ENCODE measurements at places on chromosomes 16 and 17.
A peak's percentile ranks its signal among the peaks of the same experiment; 100 is the strongest.

- no peak for DNase-seq
Observed at GRCh38 chr16:14658063-14658462, 25.3 kb downstream of the BFAR start.

GRCh38 chr16:48517493-48517892 lies 92.5 kb downstream of the N4BP1 start:
- no peak for DNase-seq

DNA sequence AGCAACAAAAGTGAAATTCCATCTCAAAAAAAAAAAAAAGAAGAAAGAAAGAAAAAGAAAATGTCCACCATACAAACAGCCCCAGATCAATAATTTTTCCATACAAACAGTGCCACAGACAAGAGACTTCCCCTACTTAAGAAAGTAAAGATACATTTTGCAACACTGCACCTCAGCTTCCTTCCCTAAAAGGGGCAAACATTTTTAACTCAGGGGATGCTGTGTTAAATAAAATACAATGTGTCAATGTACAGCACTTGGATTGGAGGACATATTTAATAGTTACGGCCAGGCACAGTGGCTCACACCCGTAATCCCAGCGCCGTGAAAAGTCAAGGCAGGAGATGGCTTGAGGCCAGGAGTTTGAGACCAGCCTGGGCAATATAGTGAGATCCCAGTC lies 22.3 kb downstream of the MYH11 start:
- DNase-seq = no peak

GRCh38 chr17:64778240-64779097 lies 116.4 kb upstream of the SMURF2 start:
- DNase-seq = no peak

DNA sequence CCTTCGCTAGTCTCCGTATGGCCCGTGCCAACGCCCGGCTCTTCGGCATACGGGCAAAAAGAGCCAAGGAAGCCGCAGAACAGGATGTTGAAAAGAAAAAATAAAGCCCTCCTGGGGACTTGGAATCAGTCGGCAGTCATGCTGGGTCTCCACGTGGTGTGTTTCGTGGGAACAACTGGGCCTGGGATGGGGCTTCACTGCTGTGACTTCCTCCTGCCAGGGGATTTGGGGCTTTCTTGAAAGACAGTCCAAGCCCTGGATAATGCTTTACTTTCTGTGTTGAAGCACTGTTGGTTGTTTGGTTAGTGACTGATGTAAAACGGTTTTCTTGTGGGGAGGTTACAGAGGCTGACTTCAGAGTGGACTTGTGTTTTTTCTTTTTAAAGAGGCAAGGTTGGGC lies 2.5 kb downstream of the RPL13 start:
- DNase-seq = no peak

DNA sequence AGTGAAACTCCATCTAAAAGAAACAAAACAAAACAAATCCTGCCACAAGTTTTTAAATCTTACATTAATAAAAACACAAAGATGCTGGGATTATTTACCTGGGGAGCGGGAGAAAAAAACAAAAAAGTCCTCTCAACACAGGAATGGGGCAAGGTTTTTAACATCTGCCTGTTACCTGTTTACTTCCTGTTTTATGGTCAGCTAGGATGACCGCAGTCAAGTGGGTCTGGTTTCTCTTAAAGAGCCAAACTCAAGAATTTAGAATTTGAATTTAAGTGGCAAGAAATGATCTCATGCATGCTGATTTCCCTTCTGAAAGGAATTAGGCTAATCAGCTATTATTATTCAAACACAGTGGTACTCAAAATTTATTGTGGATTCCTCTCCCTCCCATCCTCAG lies 39.7 kb upstream of the TBC1D3K start:
- DNase-seq = no peak

DNA sequence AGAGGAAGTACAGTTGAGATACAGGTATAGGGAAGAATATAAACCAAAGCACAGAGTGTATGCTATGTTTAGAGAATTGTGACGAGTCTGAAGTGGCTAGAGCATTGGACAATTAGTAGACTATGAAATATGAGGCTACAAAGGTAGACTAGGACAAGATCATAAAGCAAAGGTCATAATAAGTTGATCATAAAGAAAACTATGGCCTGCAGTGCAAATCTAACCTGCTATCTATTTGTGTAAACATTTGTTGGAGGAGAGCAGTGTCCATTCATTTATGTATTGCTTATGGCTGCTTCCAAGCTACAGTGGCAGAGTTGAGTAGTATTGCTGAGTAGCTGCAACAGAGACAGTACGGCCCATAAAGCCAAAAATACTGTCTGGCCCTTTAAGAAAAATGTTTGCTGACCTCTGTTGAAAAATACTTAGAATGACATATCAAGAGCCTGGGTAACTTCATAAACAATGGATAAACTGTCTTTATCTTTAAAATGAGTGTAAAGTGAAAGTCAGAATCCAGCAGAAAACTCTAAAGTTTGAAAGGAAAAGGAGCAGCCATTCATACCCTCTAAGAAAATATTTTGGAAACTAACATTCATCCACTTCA lies 14.5 kb upstream of the OR1E2 start:
- no peak for DNase-seq

DNA sequence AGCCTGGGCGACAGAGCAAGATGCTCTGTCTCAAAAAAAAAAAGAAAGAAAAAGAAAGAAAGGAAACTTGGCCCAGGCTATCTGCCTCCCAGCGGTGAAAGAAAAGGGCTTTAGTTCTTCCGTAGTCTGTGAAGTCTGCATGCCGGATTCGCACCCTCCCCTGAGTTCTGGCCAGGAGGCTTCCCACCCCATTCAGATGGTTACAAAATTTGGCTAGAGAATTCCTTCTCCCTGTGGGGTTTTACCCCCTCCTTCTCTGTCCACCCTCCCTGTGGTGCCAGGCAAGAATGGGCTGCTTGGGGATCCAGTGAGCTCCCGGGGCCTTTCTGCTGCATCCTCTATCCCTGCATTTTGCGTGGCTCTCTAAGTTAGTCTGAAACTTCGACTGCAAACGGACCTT lies 37.8 kb downstream of the PAFAH1B1 start:
- DNase-seq = no peak

DNA sequence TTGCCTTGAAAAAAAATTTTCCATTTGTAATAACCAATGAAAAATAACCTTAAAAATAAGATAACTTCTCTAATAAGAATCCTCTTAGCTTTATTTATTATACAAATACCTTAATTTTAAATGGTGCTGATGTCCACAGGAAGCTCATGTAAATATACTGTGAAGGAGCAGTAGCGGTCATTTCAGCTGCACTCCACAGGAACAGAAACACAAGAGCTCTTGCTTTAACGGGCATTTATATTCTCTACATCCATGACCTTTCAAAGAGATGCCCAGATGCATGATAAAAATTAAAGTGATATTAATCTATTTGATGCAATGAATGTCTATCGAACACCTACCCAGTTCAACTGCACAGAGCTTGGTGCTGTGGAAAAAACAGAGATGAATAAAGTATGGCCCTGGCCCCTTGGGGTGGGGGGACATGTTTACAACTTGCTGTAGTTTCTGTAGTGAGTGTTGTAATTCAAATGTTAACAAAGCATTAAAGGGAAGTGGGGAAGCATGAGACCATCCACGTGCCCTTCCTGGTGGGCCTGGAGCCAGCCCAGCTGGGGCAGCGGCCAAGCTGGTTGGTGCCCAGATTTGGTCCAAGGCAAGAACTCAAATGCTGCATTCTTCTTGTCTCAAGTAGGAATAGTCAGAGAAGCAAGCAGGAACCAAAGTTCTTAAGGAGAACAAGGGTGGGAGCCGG lies 47.9 kb downstream of the IQCK start:
- no peak for DNase-seq

- DNase-seq = no peak
Observed at GRCh38 chr17:82943751-82944150, 103.9 kb upstream of the ZNF750 start.

- DNase-seq = no peak
Observed at GRCh38 chr16:57884655-57885133, 82.4 kb upstream of the KIFC3 start.

- DNase-seq = no peak
Observed at GRCh38 chr16:87384162-87384874, 742 bp upstream of the FBXO31 start.

- no peak for DNase-seq
Observed at GRCh38 chr16:72443809-72444208, 271.9 kb upstream of the PMFBP1 start.

DNA sequence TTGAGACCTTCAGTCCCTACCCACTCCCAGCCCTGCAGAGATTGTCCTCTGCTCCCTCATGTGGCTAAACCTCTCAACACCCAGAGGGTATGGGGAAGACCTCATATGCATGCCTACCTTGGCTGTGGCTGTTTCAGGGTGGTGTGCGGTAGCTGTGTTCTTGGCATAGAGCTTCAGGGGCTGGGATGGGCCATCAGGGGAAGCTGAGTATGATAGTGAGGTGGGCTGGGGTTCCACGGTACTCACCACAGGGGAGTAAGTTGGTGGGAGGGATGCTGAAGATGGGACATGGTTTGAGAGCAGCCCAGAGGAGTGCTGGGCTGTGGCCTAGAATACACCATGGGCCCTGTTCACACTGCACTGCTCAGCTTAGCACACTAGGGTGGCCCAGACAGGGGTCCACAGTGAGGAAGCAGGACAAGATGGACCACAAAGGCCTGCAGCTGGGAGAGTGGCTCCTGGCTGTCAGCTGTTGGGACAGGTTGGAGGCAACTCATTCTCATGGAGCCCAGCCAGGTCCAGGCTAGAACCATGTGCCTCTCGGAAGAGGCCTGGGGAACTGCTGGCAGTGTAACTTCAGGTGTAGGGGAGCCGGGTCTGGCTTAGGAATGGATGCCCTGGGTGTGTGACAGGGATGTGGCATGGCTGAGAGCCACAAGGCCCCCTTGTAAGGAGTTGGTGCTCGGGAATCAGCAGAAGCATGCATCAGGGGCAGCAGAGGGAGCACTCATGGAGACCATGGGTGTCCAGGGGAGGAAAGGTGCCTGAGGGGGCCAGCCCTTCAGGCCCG lies 3.1 kb downstream of the MFAP4 start:
- DNase-seq = no peak

GRCh38 chr16:17334096-17334495 lies 136.7 kb downstream of the XYLT1 start:
- DNase-seq = no peak

- no peak for DNase-seq
Observed at GRCh38 chr17:72400488-72400827, 279.6 kb downstream of the SOX9 start.

- no peak for DNase-seq
Observed at GRCh38 chr16:4103745-4104144, 12.5 kb downstream of the ADCY9 start.

- DNase-seq = no peak
Observed at GRCh38 chr17:38911081-38911730, 14.2 kb upstream of the LASP1NB start.

DNA sequence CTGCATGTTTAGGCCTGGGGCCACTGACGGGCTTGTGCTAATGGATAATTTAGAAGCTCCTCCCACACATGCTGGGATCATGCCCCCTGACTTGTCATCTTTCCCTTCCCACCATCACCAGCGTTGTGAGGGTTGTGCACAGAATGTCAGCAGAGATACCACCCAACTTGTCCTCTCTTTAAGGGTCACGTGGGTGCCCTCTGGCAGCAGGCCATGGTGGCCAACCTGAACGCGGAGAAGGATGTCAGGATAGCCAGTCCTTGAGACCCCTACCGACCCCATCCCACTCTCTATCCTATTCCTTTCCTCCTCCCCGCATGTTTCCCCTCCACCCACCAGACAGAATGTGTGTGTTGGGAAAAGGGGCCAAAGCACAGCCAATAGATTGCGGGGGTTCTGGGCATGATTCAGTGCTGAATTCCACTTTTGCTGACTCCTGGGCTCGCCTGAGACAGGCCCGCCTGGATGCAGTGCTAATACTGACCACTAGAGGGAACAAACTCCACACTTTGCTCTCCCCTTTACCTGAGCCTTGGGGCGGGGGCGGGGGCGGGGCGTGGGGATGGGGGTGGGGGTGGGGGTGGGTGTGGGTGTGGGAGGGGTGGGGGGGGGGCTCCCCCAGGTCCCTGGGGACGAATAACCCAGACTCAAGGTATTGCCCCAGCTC lies at the start of gene GH2:
TSS of gene GH2 (minus strand) at position 10 of the 667 bp plus-strand sequence. CDS start 143 bp downstream, outside the sequence.
- DNase-seq = peak; percentile 32

GRCh38 chr16:64977206-64977920 lies 144.5 kb downstream of the CDH11 start:
- DNase-seq = no peak

- DNase-seq = no peak
Observed at GRCh38 chr17:81310949-81311550, 15.9 kb upstream of the SLC38A10 start.

- no peak for DNase-seq
Observed at GRCh38 chr17:9907883-9908648, 3.0 kb upstream of the RCVRN start.

DNA sequence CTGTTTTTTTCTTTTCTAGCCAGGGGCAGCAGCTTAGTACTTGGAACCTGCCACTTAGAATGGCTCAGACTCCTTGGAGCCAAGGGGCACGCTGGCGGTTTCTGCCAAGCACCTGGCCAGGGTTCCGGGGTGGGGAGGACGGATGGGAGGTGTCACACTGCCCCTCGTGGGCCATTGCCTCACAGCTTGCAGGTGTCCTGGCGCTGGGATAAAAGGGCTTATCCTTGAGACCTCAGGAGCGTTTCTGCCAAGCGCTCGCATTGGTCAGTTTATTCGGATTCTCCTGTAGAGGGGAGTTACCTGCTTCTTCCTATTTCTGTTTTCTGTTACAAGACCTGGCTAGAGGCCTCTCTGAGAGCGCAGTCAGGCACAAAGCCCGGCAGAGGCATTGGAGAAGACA lies 234.6 kb downstream of the MSI2 start:
- no peak for DNase-seq

DNA sequence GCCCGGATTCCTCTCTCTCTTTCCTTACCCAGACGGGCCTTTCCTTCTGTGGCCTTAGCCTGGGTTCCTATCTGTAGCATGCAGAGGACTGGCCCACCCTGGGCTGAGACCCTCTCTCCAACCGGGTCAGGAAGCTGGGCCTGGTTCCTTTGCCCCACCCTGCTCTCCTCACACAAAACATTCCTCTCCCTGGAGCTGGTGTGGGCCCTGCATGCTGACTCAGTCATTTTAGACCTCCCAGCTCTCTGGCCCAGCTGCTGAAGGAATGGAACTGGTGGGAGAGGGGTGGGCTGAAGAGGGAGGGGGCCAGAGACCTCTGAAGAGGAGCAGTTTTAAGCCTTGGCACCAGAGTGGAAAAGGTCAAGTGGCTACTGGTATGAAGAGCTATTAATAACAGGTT lies 957 bp downstream of the MYL4 start:
- DNase-seq = no peak

DNA sequence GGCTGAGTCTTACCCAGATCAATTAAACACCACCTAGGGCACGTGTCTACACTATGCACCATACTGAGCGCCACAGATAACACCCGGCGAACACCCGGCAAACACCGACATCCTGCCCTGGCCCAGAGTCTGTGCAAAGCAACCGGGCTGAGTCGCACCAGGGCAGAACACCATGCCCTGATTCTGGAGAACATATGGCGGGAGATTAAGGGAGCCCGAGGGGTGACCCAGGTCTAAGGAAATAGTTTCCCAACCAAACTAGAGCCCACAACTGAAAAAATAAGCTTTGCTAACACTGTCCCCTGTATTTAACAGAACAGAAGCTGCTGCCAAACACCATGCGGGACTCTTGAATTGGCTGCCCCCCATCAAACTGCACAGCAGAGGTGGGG lies 22.1 kb downstream of the MYO18A start:
- no peak for DNase-seq

Measured in thymus (tissue), 14 donors.